ENCODE measurements at places on chromosomes 2 and 18.
A peak's percentile ranks its signal among the peaks of the same experiment; 100 is the strongest.

- no peak for DNase-seq
Measured at GRCh38 chr2:19392191-19392590, 33.8 kb upstream of the OSR1 start.

DNA sequence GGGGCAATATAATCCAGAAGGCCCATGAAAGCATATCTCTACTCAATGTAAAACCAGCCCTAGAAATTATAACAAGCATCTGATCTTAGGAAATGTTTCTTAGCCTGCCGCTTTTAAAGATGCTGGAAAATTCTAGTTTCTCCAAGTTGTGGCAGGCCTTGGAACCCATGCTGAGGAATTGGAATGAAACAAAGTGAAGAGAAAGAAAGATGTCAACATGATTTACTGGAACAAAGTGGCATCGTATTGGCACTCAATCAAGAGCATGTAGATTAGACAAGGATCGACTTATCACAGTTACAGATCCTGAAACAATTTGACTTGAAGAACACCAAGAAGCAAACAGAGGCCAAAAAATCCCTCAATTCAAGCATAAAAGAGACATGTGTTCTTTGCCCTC lies 28.7 kb downstream of the CNTNAP5 start:
- no peak for DNase-seq

DNA sequence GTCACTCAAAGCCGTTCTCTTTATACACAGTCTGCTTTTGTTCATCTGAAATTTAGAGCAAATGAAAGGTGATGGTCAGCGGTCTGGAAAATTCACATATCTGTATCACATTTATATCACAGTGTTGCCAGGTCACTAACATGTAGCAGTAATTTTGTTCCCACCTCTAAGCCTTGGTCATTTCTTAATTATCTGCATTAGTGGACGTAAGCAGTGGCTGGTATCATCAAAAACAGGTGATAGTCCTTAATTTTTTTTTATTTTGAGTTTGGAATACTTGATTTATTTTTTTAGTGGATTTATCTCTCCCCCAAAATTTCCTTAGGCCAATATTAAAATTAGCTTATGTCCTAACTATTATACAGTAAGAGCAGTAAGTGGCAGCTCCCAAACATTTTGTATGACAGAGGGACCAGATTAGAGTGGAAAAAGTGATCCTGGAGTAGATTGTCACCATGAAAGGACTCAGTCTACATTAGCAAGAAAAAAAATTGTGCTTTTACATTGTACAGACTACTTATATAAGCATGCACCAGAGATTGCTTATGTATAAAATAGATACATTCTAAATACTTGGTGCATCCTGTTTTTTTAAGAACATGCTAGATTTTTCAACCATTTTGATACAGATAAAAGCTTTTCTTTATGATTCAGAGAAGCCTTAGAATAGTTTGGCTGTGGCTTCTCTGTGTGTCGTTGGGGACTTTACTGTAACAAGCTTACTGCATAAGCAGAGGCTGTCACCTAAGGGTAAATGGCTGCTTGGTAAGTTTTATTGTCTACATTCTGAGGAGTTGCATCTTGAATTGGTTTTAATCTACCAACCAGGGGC lies 65.0 kb downstream of the MAPRE2 start:
- DNase-seq: no peak

GRCh38 chr18:4196351-4196750 lies 258.8 kb downstream of the DLGAP1 start:
- no peak for DNase-seq

DNA sequence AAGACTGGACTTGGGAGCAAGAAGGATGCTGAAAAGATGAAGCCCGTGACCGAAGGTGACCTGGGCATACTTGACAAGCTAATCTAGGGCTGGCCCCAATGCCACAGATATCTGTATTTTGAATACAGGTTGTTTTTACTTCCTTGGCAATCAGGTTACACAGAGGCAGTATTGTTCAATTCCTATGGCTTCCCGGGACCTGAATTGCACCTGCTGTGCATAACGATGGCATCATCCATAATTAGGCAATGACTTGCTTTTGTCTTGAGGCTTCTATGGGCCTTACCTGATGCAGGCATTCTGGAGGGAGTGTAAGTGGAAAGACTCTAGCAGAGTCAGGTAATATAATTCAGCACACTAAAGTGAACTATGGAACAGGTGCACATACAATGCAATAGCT lies 60.6 kb upstream of the CUL3 start:
- DNase-seq: peak; percentile 47

DNA sequence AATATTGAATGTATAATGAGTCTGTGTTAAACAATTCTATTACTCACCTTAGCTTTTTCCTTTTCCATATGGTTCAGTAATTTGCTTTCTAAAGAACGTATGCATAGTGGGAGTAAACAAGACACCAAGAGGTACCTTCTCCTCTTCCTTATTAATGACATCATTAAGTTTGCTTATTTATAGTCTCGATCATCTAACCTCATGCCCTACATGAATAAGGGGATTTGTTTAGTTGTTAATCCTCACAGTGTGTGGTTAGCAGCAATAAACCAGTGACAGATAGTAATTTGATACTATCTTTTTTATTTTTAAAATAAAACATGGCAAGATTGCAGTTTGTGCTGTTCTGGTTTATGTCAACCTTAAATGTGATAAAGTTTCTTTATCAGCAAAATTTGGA lies 69.7 kb downstream of the COBLL1 start:
- no peak for DNase-seq

DNA sequence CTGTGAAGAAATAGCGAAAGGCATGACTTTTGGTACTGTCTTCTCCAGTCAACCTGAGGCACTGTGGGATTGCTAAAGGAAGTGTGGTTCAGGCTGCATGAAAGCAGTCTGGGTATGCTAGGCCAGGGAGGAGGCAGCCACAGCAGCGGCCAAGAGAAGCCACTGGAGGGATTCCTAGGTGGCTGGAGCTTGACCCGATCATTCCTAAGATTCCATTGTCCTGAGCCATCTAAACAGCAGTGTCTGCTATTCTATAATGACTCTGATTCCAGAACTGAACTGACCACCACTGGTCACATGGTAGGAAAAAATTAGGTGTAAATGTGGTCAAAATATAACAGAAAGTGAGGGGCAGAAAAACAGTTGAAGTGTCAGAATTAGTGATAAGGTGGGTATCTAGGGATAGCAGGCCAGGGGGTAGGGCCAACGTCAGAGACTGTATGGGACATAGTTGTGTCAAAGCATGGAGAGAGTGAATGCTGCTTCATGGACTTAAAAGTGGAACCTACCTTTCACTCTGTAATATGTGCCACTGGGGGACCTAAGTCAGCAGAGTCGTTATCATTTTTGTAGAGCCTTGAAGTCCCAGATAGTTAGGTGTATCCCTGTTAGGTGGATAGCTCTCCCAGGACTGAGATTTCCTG lies 204.6 kb downstream of the CTNNA2 start:
- no peak for DNase-seq

DNA sequence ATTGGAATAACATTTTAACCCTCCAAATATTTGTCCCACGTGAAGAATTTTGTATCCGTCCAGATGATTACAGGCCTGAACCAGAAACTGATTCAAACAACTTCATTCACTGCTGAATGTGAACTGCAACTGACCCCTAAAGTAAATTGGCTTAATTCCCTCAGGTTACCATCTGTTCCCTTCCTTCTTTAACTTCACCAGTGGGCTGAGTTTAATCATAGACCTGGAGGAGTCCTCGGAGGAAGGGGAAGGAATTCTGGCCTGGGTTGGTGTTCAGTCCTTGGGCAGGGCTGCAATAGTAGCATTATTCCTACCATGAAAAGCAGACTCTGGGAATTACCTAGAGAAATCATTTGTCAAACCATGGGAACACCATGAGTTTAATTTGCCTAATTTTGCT lies 207.4 kb downstream of the TMEM247 start:
- no peak for DNase-seq

GRCh38 chr18:54415086-54415485 lies 57.4 kb downstream of the C18orf54 start:
- DNase-seq: no peak

DNA sequence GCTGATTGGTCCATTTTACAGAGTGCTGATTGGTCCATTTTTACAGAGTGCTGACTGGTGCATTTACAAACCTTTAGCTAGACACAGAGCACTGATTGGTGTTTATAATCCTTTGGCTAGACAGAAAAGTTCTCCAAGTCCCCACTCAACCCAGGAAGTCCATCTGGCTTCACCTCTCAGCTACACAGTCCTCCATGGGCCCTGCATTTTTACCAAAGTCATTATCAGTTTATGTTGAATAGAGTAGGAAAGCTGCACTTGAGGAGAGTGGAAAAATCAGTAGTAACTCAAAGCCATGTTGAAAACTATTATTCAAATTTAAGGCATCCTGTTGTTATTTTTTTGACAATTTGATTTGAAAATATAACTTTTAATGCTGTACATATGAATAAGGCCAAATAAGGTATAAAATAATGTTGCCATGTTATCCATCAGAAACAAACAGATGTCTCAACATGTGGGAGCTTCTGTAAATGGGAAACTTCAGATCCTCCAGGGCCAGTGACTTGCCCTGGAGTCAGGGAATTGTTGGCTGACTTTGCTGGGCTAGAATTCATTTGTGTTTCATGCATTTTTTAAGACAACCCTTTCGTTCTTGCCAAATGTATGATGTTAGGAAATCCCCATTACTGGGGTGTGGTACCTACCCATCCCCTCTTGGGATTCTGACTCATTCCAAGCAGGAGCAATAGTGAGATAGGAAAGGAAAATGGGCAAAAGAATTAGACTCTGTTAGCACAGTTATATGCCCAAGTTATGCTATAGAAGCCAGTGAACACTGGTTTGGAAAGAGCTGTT lies 37.8 kb upstream of the CCDC195 start:
- no peak for DNase-seq

- no peak for DNase-seq
Measured at GRCh38 chr18:42392416-42392815, 437.4 kb downstream of the PIK3C3 start.

DNA sequence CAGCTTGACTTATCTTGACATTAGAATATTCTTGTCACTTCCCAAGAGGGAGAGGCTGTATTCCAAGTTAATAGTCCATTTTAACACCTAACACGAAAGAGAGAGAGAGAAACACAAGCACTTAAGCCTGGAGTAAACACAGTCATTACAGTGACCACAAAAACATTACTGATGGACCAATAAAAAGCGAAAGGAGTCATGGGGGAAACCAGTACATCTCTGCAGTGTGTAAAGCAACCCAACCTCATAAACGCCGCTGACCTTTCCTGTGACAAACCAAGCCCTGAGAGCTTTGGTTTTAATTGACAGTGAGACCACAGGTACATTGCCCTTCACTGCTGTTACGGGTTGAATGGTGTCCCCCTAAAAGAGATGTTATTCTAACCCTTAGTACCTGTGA lies 78.3 kb downstream of the SMAD4 start:
- no peak for DNase-seq

- DNase-seq: no peak
Measured at GRCh38 chr2:162477011-162477410, 133.1 kb downstream of the GCA start.

DNA sequence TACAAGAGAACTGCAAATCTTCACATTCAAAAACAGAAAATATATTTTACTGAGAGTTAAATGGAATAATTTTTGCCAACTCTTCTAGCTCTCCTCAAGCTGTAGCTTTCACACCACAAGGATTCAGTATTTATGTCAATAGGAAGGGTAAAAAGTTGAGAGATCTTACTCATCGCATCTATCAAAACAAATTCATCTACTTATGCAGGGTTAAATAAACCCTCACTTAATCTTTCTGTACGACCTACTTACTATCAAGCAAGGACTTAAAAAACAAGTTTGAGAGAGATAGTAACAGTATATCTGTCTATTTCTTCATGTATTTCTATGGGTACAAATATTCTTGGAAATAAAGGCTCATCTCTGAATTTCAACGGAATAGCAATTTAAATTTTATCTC lies 35.5 kb downstream of the SIGLEC15 start:
- no peak for DNase-seq

GRCh38 chr2:199868431-199869226 lies 17.6 kb upstream of the FTCDNL1 start:
- DNase-seq: no peak

- peak; percentile 64 for DNase-seq
Measured at GRCh38 chr2:219459460-219460311, 25.0 kb downstream of the SPEG start.

DNA sequence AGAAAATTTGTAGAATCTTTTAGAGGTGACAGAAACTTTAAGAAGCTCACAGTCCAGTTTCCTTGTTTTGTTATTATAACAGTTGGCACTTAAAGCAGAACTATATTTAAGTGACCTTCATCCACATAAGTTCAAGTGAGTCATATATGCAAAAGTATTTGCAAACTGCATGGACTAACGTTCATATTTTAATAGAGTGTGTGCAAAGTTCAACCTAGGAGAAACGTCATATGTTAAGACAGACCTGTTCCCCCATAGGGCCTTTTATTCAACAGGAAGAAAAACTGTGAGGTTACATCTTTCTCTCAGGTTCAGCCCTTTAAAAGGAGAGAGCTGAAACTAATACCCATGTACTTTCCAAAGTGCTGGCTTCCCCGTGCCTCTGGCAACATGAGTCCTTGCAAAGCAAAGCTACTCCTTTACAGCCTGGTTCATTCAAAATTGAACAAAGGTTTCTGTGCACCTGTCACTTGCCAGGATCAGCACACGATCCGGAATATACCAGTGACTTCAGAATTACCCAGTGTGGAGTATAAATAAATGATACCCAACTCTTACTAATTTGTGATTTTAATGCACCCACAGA lies 280.0 kb upstream of the RAB12 start:
- no peak for DNase-seq

- no peak for DNase-seq
Measured at GRCh38 chr2:113149553-113150257, 22.3 kb downstream of the IL1RN start.

GRCh38 chr2:7044253-7045250 lies 127.3 kb downstream of the RNF144A start:
- peak; percentile 72 for DNase-seq

DNA sequence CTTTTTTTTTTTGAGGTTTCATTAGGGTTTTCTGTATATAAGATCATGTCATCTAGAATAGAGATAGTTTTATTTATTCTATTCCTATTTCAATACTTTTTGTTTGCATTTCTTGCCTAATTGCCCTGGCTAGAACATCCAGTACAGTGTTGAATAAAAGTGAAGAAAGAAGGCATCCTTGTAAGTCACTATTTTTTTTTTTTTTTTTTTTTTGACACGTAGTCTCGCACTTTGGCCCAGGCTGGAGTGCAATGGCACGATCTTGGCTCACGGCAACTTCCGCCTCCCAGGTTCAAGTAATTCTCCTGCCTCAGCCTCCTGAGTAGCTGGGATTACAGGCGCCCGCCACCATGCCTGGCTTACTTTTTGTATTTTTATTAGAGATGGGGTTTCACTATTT lies 27.8 kb upstream of the RANBP2 start:
- no peak for DNase-seq

- no peak for DNase-seq
Measured at GRCh38 chr2:228839421-228839876, 431.6 kb downstream of the PID1 start.

GRCh38 chr2:121242175-121242875 lies 42.7 kb downstream of the TFCP2L1 start:
- DNase-seq: no peak

DNA sequence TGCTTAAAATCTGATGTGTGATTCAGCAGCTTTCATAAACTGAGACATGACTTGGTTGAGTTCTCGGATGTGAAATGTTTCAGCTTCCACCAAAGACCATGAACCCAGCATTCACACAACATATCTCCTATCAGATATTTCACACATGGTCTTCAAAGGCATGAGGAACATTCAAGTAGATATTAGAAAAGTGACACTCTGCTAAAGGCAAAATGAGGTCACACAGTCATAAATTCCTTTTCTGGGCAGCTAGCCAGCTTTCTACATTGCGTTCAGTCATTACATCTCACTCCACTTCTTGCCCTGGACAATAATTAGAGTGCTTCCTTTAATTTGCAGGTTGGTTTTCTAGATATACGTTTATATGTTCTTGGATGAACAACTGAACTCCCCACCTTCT lies 96.7 kb downstream of the GAREM1 start:
- no peak for DNase-seq
